ENCODE measurements at places on chromosomes 5 and 9. TPM values are rescaled to one million over a fixed set of nuclear protein-coding genes. Genes with fewer than 3 reads are reported as not detected.

- no peaks in the 10 kb centered on the region for H3K36me3 ChIP-seq
- peak; percentile 27 for DNase-seq
- H3K27me3 ChIP-seq: no peaks in the 10 kb centered on the region
- no peaks in the 10 kb centered on the region for H3K4me1 ChIP-seq
- no peak overlapping the region for H3K4me3 ChIP-seq
Observed at GRCh38 chr9:105700668-105701067, 6.3 kb downstream of the TMEM38B start.

DNA sequence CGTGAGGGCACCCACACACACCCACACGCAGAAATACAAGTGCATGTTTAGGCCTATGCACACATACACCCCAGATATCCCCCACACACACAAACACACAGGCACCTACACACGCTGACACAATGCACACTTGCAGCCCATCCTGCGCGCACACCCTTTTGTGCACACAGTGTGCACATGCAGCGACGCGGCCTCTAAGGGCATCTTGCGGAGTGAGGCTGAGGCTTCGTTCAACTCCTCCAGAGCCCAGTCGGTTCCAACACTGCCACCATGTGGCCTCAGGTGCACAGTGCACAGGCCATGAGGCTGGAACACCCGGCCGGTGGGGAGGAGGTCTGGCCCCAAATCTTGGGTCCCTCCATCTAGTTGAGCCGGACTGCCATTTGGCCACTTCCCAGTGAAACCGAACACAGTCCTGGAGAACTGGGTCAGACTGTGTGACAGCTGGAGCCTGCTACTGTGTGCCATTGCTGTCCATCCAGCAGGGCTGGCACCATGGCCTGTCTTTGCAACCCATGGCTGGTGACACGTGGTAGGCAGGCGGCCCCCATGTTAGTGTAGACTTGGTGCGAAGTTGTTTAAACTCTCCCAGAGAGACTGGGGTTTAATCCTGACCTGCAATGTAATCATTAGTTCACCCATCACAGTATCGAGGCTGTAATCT is 97.7 kb upstream of the MVB12B start:
- no peaks in the 10 kb centered on the region for H3K4me1 ChIP-seq
- H3K27me3 ChIP-seq: no peaks in the 10 kb centered on the region
- H3K27ac ChIP-seq: no peak overlapping the region
- no peak overlapping the region for H3K4me3 ChIP-seq

DNA sequence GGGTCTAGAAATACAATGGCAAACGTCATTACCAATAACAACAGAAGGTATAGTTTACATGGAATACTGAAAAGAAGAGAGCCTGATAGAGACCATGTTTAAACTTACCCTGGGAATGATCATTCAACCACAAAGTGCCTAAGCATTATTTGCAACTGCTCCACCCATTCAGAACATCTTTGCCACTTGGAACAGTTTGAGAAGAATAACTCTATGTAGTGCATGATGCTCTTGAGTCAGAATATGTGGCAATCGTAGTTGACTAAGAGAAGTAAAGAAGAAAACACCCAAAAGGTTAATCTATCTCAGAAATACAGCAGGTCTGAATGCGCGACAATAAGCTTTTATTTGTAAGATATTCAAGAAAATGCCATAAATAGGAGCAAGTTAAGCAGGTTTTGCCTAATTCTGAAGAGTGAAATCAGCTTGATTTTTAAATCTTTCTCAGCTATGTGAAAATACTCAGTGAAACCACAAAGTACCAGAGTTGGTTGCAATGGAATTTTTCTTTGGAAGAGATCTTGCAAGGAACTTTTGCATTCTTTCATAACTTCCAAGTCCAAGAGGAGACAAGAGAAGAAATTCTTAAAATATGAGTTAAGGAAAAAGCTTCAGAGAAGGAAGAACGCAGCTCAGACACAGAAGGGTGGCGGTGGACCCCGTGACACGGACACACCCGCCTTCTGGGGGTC is 64.3 kb downstream of the HABP4 start:
- no peaks in the 10 kb centered on the region for H3K36me3 ChIP-seq
- H3K4me1 ChIP-seq: no peaks in the 10 kb centered on the region
- DNase-seq: no peak
- H3K4me3 ChIP-seq: no peak overlapping the region

The TLX3 gene
- not detected for total RNA-seq

The MEGF10 gene
- 1.1 TPM for total RNA-seq
